Stimulated activated CD8-positive, alpha-beta memory T cell treated with anti-CD3 and anti-CD28 coated beads, Interleukin-2, amount 100 ng/mL, for 1 hour (primary cell): ENCODE measurements at places on chromosomes 16 and 17.

DNA sequence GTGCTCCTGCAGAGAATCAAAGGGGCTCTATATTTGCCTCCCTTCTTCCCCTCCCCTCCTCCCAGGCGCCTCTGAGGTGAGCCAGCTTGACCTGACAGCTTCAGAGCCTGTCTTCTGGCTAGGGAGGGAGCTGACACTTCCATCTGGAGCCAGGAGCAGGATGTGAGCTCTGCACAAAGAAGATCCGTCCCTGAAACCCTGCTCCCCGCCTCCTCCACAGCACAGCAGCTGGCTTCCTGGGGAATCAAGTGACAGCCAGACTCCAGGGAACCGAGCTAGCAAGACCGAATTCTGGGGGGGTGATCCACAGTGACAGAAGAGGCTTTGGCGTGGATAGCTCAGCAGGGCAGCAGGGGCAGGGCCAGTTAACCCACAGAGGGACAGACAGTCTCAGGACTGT, 37.2 kb downstream of the CCDC182 start:
- DNase-seq: no peak

GRCh38 chr17:64225410-64225809, 37.6 kb downstream of the TEX2 start:
- DNase-seq: no peak

- DNase-seq: no peak
Measured at GRCh38 chr17:81396278-81396721, 1.0 kb downstream of the BAHCC1 start.

DNA sequence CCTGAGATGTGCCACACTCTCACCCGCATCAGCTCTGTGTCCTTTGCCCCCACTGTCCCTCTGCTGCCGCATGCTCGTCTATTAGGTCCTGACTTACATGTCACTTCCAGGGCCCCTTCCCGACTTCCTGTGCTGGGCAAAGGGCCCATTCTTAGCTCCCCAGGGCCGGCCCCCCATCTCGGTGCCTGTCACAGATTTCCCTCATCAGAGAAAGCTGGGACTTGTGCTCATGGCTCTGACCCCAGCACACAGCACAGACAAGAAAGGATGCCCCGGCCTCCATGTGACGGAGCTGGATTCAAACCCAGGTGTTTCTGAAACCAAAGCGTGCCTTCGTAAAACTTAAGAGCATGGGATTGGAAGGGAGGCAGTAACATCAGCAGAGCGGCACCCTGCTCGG, 5.9 kb upstream of the MAPK7 start:
- DNase-seq: no peak

DNA sequence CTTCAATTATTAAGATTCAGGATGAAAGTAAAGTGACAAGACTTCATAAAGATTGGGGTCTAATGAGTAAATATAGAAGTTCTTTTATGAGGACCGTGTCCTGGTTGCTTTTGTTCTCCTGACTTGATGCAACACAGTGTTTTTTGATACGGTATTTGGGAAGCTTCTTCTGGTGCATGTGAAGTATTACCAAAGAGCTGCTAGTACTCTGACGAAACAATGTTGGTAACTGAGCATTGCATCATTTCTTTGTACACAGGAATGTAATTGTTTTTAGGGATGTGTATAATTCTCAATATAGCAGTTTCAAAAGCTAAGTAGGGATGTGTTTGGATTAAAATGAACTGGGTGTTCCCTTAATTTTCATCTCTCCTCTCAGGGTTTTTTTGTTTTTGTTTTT, 15.9 kb downstream of the KPNB1 start:
- DNase-seq: no peak

DNA sequence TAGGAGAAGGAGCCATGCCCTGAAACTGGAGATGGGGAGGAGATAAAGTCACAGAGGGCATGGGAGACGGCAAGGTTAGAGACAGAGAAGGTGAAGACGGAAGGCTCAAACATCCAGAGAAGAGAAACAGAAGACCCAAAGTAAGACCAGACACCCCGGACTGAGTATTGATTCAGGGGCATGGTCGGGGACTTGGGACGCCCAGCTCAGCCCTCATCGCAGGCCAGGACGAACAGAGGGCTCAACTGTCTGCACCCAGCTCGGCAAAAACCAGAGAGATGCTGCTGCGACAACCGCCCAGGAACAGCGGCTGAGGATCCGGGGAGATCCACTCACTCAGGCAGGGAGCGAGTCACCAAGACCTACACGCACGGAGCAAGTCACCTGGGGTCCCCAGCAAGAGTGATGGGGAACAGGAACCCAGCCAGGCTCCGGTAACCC, 999 bp downstream of the XYLT1 start:
- no peak for DNase-seq

DNA sequence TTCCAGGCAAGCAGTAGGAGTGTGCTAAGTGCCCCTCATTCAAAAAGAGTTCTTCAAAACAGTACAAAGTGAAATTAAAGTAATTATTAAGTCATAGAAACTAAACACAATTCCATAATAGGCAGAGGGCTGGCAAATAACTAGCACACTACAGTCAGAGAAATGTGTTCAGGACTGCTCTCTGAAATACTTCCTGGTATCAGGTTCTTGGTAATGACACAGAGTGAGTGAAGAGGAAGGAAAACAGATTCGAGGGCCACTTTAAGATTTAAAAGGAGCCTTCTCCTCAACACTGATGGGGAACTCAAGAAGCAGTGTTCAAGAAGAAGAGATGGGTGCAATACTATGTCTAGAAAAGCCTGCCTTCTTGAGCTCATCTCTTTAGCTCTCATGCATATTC, 139.2 kb downstream of the TOX3 start:
- no peak for DNase-seq

DNA sequence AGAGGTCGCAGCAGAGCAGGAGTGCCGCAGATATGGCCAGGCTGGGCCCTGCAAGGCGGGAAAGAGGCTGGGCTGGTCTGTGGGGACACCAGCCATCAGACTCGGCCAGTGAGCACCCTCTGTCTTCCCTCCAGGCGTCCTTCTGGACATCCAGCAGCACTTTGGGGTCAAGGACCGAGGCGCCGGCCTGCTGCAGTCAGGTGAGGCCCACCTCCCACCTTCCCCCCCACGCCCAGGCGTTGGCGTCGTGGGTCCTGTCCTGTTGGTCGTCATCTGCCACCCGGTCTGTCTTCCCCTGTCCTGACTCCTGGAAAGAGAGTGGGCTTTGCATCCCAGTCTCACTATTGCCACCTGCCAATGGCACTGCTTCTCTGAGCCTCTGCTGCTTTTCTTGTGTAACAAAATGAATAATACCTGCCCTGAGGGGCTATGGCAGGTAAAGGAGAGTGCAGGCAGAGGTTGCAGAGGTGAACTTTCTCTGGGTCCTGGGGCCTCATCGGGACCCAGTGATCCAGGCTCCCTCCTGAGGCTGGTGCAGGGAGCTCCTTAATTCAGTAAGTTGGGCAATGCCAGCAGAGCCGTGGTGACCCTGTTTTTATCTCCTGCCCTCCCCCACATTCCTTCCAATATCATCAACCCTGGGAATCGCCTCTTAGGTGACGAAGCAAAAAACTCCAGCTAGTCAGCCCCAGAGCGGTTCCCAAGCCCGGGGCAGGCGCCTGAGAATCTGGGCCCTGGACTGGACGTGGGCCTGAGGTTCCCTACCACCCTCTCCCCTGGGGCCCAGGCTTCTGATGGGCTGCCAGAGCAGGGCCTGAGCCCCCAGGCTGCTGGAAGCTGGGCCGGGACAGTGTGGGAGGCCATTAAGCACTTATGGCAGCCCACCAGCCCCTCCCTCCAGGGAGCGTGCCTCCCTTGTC, 14.7 kb downstream of the SPNS2 start:
- DNase-seq: no peak

DNA sequence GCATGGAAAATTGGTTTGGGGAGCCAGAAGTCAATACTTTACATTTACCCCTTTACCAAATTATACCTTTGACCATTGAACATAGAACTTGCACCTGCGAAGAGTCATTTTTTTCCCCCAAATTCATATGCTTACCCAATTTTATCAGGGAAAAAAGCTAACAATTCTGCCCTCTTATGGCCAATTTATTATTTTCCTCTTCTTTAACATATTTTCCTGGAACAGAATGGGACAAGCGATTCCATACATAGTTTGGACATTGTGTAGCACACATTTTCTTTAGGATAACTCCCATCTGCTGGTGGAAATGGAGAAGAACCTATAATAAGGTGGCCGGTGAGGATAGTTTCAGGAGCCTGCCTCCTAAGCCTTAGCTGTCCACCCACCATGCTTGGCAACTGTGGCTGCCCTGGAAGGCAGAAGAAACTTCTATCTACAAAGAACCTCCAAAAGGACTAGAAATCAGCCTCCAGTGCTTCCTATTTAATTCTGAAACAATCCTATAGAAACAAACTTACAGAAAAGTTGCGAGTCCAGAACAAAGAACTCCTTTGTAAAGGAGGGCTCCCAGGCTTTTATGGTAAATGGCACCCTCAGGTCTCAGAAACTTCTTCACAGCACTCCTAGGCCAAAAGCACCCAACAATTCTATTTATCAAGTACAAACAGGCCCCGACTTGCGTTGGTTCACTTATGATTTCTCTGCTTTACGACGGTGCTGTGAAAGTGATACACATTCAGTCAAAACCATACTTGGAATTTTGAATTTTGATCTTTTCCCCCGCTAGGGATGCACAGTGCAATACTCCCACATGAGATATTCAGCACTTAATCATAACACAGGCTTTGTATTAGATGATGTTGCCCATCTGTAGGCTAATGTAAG, 64.1 kb upstream of the CACNG4 start:
- DNase-seq: no peak

DNA sequence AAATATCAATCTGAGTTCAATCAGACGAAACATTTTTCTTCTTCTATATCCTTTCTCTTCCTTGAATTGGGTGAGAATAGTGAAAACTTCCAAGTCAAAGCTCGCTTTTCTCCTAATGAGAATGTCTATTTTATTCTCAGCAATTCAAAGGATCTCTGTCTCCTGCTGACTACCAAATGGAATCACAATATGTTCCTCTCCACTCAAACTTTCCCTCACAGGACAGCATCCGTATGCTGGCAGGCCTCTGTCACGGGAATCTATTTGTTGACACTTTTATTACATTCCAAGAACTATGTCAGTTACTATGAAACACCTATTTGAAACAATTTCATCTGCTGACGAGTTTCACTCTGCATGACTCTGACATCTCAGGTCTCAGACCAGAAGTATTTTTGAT, 1196.6 kb downstream of the CDH11 start:
- no peak for DNase-seq

- no peak for DNase-seq
Measured at GRCh38 chr17:79752175-79752574, 21.4 kb downstream of the ENPP7 start.

DNA sequence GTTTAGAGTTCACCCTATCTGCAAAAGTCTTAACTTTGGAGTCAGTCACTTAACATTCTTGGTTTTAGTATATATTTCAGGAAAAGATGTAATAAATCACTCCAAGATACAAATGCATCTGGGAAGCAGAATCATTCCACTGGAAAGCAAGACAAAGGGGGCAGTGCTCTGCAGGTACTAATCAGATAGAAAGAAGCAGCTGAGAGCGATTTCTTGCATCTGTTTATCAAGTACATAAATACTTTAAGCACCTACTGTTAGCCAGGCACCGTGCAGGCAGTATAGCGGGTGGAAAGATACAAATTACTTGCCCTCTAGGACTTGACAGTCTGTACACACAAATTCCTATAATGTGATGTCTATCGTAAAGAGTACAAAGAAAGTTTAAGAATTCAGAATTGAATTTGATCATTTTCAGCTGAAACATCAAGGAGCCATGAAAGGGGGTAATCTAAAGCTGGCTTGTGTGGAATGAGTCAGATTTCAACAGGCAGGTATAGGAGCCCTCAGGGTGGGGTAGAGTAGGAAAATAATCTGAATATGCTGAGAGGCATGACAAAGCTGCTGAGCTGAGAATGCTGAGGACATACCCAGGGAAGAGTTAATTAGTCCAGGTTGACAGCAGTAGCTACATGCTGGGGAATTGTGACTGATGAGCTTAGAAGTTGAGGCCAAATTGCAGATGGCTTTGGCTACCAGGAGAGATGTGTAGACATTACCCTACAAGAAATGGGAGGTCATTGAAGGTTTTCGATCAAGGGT, 110.2 kb downstream of the CA10 start:
- no peak for DNase-seq

DNA sequence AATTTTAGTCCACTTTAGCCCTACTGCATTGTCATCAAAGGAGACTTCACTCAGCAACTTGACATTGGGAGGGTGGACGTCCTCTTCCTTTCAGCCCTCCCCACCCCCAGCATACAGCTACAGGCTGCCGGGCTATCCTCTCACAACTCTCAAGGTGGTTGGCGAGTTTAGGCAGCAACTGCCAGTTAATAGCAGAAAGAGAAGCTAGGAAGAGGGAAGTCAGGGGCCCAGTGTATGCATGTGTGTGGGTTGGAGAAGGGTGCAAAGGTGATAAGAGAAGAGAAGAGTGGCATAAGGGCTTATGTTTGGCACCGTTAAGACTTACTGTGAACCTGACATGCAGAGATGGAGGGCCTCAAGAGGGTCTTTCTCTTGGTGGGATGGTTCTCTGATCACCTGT, 31.8 kb downstream of the CCL4 start:
- DNase-seq: no peak

DNA sequence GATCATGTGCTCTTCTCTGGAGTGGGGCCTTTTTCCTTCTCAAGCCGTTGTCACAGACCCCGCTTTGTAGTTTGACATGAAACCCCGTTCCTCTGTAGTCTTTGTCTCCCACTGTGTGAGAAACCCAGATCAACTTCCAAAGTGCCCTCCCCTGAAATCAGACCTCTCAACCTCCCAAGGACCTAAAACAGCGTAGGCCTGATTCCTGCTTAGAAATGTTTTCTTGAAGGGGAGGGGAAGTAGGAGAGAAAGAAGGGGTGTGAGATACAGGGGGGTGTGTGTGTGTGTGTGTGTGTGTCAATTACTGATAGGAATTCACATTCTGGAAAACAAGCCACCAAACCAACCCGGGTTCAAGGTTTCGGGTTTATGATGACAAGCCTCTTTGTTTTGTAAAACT, 1.4 kb downstream of the UBE2O start:
- no peak for DNase-seq

DNA sequence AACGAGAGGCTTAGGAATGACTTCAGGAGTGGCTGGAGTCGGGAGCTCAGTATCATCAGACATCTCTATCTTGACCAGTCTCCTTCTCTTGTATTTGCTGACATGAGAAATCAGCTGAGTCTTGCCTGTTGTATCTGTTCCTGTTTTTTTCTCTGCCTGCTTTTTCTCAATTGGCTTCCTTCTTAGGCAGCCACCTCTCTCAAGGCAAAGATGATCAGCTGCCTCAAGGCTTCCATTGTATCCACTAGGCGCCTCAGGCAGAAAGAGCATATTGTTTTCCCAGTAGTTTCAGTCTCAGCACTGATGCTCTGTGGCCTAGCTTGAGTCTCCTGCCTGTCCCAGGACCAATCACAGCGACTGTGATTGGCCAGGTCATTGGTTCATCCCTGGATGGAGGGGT, 306.2 kb downstream of the CPPED1 start:
- DNase-seq: no peak
